Cerebellar nuclear complex (tissue), 1 donor: ENCODE measurements at places on chromosomes 7 and 10.

DNA sequence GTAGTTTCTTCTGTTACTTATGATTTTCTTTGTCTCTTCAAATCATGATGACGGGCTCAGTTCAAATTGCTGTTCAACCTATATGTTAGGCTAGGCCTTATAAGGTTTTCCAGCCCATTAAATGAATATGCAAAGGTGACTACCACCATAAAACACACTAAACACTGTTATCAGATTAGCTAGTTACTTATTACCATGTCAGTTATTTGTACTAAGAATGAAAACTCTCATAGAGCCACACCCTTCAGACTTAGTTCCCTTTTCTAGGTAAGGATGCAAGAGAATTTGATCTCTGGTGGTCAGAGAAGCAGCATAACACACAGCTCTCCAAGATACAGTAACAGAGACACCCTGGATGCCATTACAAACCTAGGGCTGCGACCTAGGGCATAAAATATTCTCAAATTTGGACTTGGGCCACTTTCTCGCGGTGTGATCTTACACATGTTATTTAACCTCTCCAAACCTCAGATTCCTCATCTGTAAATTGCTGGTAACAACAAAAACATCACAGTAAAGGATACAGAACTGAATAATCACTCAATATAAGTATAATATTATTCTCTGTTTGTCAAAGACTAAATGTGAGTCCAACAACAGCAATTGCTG is 35.6 kb downstream of the ANKMY2 start:
- DNase-seq: no peak

DNA sequence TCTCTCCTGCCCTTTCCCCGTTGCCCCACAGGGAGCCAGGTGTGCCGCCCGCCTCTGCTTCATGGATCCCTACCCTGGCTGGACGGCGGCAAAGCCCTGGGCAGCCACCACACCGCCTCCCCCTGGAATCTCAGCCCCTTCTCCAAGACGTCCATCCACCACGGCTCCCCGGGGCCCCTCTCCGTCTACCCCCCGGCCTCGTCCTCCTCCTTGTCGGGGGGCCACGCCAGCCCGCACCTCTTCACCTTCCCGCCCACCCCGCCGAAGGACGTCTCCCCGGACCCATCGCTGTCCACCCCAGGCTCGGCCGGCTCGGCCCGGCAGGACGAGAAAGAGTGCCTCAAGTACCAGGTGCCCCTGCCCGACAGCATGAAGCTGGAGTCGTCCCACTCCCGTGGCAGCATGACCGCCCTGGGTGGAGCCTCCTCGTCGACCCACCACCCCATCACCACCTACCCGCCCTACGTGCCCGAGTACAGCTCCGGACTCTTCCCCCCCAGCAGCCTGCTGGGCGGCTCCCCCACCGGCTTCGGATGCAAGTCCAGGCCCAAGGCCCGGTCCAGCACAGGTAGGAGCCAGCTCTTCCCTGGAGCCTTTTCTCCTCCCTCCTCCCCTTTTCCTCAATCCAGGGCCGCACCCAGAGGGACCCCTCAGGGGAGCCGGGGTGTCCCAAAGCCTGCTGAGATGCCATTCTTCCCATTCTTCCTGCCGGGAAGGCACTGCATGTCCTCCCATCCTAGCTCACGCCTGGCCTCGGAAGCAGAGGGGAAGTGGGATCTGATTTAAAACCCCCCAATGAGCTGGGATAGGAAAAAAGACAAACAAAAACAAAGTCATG is 4.0 kb downstream of the GATA3 start:
- DNase-seq: no peak

DNA sequence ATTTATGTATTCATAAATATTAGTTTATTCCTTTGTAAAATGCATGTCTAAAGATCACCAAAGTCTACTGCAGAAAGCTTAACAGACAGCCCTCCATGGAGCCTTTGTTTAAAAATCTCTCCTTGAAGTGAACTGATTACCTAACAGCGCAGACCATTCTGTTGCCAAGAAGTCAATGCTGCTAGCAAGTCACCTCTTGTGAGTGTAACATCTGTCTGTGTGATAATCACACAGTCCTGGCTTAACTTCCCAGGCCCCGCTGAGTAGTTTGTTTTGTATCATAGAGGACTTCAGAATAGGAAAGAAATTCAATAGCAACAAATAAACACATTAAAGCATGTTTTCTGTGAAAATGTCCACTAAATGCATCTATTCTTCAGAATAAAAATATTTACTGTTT is 435.3 kb upstream of the IGFBP3 start:
- no peak for DNase-seq

GRCh38 chr10:117132751-117133231 is 5.3 kb downstream of the VAX1 start:
- no peak for DNase-seq

GRCh38 chr7:85221796-85222195 is 34.9 kb upstream of the SEMA3D start:
- DNase-seq: no peak

GRCh38 chr7:29314148-29314547 is 119.6 kb downstream of the CHN2 start:
- no peak for DNase-seq

DNA sequence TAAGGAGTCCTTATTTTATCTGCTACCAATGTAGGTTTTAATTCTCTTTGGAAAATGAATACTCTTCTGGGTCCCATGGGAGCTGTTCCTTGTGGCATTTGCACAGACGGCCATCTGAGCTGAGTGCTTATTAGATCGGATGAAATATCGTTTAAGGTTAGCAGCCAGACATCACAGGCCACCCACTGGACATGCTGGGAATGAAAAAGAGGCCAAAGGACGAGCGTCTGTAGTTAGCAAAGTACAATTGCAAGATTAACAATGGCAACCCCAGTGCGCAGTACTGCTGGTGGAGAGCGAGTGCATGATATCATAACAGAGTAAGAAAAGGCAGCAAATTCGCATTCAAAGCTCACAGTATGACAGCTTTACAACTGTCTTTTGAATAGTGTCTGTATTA is 28.3 kb upstream of the CREB5 start:
- no peak for DNase-seq
